Mesendoderm (in vitro differentiated cells): ENCODE measurements at places on chromosomes 7 and 10.

- no peaks in the 10 kb centered on the region for H3K27me3 ChIP-seq
- H3K4me3 ChIP-seq = no peak overlapping the region
- no peak for DNase-seq
- H3K36me3 ChIP-seq = no peaks in the 10 kb centered on the region
- H3K27ac ChIP-seq = no peak overlapping the region
These were observed 219.0 kb downstream of the DIP2C start for GRCh38 chr10:470339-471003.

- no peaks in the 10 kb centered on the region for H3K36me3 ChIP-seq
- no peak for DNase-seq
- H3K4me1 ChIP-seq = no peaks in the 10 kb centered on the region
These were observed 92.8 kb downstream of the CD36 start for GRCh38 chr7:80731281-80731680.

- no peaks in the 10 kb centered on the region for H3K27me3 ChIP-seq
- no peak overlapping the region for H3K27ac ChIP-seq
- no peaks in the 10 kb centered on the region for H3K4me1 ChIP-seq
These were observed 12.3 kb downstream of the MRPS24 start for GRCh38 chr7:43856996-43857395.

- DNase-seq = no peak
- H3K27ac ChIP-seq = no peak overlapping the region
- no peaks in the 10 kb centered on the region for H3K4me1 ChIP-seq
- no peak overlapping the region for H3K4me3 ChIP-seq
- H3K36me3 ChIP-seq = no peaks in the 10 kb centered on the region
These were observed 34.0 kb downstream of the ADAM22 start for GRCh38 chr7:87968021-87968420.
